Foreskin keratinocyte (primary cell): ENCODE measurements at places on chromosomes 1 and 21. TPM values are rescaled to one million over a fixed set of nuclear protein-coding genes. Genes with fewer than 3 reads are reported as not detected.

Gene HES2
- 27.0 and 33.7 TPM in 2 replicates for polyA plus RNA-seq

Gene GUCA2A
- not detected in 2 replicates for polyA plus RNA-seq

Gene LY9
- not detected in 2 replicates for polyA plus RNA-seq

Gene OR10Z1
- polyA plus RNA-seq, result not detected in 2 replicates

Gene C1QA
- not detected in 2 replicates for polyA plus RNA-seq

Gene LCE1F
- 0.81 and 1.3 TPM in 2 replicates for polyA plus RNA-seq

Gene DVL1
- 79.0 and 92.8 TPM in 2 replicates for polyA plus RNA-seq

Gene RNF223
- 0.06 and 0.08 TPM in 2 replicates for polyA plus RNA-seq

Gene SPRR1A
- 9.4 and 21.8 TPM in 2 replicates for polyA plus RNA-seq

Gene HSPA13
- 5.0 and 5.7 TPM in 2 replicates for polyA plus RNA-seq

Gene TEDDM1
- not detected in 2 replicates for polyA plus RNA-seq
